ENCODE measurements at places on chromosomes 6 and 20. TPM values are rescaled to one million over a fixed set of nuclear protein-coding genes. Genes with fewer than 3 reads are reported as not detected.

Gene PAK5
- 0.05 TPM for polyA plus RNA-seq

GRCh38 chr6:115838763-115839401 is 221.8 kb downstream of the FRK start:
- H3K27me3 ChIP-seq, result no peaks in the 10 kb centered on the region
- no peaks in the 10 kb centered on the region for H3K36me3 ChIP-seq
- H3K27ac ChIP-seq, result no peak overlapping the region

DNA sequence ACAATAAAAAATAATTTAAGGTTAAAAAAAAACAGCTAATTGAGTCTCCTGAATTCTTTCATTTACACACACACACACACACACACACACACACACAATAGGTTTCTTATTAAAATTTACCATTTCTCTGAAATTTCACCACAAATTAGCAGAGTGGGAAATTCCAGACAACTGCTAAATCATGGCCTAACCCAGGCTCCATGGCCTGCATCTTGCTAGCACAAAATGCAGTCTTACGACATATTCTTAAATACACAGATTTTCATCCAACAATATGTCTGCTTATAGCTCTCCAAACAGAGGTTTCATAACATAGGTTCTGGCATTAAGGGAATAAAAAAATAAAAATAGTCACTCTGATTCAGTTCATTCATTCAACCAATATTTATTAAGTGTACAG is 46.9 kb downstream of the SOD2 start:
- no peak overlapping the region for H3K27ac ChIP-seq
- H3K4me3 ChIP-seq, result no peak overlapping the region

Gene TNFRSF6B
- 7.0 TPM for polyA plus RNA-seq

GRCh38 chr6:83429857-83430610 is 817 bp downstream of the ME1 start:
- H3K4me3 ChIP-seq, result peak overlapping the region; percentile 45
- no peaks in the 10 kb centered on the region for H3K36me3 ChIP-seq
- DNase-seq, result peak; percentile 31
- H3K27me3 ChIP-seq, result no peaks in the 10 kb centered on the region
- no peaks in the 10 kb centered on the region for H3K4me1 ChIP-seq

DNA sequence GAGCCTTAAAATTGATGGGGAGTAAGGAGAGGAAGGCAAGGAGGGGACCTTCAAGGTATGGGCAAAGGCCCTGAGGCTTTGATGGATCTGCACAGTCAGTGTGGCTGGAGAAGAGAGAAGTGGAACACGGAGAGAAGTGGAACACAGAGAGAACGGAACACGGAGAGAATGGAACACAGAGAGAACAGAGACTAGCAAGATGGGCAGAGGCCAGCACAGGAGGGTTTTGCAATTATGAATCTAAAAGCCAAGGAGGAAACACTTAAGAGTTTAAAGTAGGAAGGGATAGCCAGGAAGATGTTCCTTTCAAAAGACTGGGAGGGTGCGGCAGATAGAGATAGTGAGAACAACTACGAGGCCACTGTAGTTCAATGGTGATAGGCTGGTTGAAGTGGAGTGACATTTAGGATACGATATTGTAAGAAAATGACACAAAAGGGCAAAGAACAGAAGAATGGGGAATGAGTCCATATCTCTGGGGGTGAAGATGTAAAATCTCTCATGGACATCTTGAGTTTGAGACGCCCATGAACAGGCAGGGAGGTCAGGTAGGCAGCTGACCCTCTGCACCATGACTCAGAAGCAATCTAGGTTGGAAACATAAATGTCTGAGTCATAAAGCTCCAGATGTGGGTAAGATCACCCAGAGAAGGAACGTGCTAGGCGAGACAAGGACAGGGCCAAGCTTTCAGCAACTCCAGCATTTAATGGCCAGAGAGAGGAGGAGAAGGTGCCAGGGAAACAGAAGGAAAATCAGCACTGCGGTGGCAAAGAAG is 25.4 kb downstream of the ZMYND8 start:
- peaks cover 27% of the 10 kb centered on the region for H3K4me1 ChIP-seq
- no peaks in the 10 kb centered on the region for H3K27me3 ChIP-seq
- H3K36me3 ChIP-seq, result no peaks in the 10 kb centered on the region
- H3K27ac ChIP-seq, result no peak overlapping the region

- H3K4me1 ChIP-seq, result peaks cover 2% of the 10 kb centered on the region
- H3K27me3 ChIP-seq, result no peaks in the 10 kb centered on the region
- H3K27ac ChIP-seq, result no peak overlapping the region
- no peak for DNase-seq
Measured at GRCh38 chr6:167056370-167056769, 57.2 kb downstream of the CEP43 start.

GRCh38 chr6:104699593-104700329 is 160.0 kb downstream of the HACE1 start:
- H3K36me3 ChIP-seq, result no peaks in the 10 kb centered on the region
- H3K4me1 ChIP-seq, result no peaks in the 10 kb centered on the region
- no peak overlapping the region for H3K4me3 ChIP-seq
- no peak overlapping the region for H3K27ac ChIP-seq

DNA sequence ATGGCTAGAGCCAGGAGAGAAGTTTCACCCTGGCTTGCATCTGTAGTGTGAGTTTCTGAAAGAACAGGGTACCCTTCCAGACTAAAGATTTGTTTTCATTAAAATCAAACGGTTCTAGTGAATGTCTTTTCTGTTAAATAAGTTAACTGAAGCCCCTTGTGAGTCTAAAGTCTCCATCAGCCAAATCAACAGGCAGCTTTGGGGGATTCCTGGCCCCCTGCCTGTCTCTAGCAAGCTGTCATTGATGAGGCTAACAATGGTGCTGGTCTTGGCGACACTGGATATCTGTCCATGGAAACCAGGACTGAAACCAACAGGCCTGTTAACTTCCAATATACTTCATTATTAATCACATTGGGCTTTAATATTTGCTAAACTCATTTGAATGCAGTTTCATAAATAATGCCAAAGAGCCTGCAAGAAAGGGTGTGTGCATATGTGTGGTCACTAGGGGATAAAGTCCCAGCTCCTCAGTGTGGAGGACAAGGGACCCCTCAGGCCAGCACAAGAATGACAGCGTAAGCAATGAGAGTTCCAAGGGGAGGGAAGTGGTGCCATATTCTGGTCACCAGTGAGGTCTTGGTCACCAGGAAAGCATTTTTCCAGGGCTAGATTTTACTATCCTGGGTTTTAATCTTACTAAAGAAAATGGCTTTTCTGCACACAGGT is 9.1 kb upstream of the RNF182 start:
- no peak overlapping the region for H3K4me3 ChIP-seq
- H3K27ac ChIP-seq, result no peak overlapping the region
- H3K36me3 ChIP-seq, result no peaks in the 10 kb centered on the region
- H3K4me1 ChIP-seq, result no peaks in the 10 kb centered on the region
- DNase-seq, result no peak
- no peaks in the 10 kb centered on the region for H3K27me3 ChIP-seq

- no peaks in the 10 kb centered on the region for H3K36me3 ChIP-seq
- H3K4me3 ChIP-seq, result no peak overlapping the region
- no peaks in the 10 kb centered on the region for H3K4me1 ChIP-seq
- no peak for DNase-seq
- no peaks in the 10 kb centered on the region for H3K27me3 ChIP-seq
Measured at GRCh38 chr6:86949771-86950170, 12.4 kb downstream of the HTR1E start.

All from ovary (tissue), 10 donors.